ENCODE measurements at places on chromosomes 2 and 18.

DNA sequence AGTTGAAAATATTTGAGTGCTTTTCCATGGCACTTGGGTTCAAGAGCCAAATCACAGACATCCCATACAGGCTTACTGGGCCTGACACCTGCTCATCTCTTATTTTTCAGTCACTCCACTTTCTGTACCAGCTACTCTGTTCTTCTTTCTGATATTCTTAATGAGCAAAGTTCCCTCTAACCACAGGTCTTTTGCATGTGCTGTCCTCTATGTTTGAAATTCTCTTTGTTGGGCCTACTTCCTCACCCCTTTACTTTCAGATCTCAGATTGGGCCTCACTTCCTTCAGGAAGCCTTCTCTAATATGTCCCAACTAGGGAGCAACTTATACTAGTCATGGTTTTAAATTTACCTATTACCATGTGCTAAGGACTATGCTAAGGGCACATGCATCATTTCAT, 81.8 kb upstream of the RBMS1 start:
- no peak for DNase-seq

DNA sequence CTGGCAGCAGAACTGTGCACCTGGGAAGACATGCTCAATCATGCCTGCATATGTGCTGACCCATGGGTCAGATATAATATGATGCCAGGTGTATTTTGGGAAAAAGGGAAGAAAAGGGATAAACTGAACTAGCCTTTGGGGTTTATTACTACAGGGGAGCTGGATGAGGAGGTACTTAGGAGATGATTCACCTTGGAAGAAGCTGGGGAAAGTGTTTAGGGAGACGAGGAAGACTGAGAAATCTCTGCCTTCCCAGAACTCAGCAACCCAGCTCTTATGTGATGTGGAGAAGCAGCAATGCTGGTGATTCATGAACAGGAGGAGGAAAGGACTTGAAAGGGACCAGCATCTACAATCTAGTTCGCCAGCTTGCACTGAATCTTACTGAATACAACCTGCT, 110.2 kb downstream of the BARD1 start:
- DNase-seq, result peak; percentile 10

DNA sequence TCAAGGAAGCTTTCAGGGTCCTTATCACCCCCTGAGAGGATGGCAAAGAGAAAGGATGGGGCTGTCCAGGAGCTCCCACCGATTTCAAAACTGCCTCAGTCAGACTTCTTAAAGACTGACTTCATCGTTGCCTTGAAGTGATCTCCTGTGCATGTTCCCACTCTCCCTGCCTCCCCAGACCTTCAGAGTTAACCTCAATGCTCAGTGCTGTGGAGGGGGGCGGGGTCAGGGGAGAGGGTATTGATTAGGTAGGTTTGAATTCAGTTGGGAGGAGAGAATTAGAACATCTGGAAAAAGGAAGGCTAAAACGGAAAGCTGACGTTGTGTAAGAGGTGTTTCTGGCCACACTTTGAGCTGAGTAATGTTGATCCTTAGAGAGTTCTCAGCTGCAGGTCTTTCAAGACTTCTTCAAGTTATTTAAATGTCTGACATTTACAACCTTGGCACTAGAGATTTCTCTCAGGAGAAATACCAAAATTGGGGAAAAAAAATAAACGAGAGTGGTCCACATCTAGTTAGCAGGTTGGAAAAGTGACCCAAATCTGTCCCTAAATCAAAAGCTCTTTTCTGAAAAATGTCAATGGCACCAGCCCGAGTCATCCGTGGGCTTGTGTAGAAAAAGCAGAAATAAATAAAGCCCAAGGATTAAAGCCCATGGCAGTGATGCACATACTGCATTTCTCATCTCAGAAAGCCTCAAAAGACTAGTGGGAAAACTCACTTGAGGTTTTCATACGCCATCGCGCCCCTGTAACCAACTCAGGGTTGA, 134.7 kb upstream of the EPAS1 start:
- DNase-seq, result no peak

DNA sequence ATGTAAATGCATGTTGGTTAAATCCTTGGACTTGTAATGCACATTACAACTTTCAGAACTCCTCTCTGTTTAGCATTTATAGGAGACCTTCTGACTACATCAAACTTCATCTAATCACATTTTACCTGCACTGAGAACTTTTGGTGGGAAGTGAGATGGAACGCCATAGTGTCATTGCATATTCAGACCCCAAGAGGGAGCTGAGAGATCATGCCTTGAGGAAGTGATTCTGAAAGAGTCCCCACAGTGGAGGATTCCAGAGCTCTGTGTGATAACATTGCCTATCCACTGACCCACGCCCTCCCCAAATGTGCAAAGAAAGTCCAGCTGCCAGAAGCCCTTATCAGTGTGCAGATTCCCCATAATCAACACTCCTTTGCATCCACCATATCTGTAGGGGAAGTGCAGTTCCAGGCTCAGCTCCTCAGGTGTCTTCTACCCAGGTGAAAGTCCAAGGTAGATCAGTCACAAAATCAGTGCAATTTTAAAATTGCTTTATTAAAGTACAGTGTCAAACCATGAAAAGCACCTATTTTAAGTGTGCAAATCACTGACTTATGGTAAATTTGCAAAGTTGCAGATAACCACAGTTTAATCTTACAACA, 212.4 kb downstream of the RPIA start:
- DNase-seq, result peak; percentile 49

DNA sequence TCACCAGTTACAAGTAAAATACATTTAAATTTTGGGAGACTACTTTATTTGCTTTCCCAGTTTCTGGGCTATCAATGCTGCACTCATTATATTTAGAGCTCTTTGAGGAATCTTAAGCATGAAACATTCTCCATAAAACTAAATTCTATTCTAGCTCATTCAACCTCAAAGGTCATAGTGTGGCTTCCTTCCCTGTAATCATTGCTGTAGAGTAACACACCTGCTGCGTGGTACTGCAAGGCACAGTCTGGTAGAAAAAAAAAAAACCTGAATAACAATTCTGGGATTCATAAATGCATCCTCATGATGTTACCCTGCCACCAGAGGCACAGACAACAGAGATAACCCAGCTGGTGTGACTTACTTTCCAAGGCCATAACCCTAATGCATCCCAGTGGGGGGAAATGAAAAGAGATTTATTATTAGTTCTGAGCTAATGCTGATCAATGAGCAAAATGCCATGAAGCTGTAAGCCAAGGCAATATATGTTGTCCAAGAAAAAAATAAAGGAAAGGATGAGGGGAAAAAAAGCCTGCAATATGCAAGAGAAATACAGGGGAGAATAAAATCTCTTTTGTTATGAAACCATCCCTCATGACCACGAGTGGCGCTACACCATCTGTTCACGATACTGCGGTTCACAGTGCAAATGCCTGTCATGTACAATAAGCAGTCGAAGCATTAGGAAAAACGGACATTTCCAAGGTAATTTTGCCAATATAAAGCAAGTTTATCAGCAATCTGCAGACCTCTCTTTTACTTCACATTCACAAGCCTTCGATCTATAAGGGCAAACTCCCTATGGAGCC, 1481.6 kb upstream of the PIK3C3 start:
- DNase-seq, result no peak

DNA sequence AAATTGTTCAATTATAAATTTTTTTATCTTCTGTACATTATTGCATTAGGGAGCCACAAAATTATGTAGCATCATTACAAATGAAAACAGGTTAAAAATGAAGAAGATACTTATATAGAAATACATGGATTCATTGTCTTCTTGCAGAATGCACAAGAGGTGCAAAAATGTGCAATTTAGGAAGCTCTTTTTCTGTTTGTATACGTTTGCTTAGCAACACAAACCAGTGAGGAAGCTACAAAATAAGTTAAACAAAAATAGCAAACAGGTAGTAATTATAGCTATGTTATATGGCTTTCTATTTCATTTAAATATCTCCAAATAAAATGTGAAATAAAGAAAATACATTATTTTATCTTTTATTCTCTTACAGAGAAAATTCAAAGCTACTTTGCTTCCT, 177.6 kb upstream of the SESTD1 start:
- DNase-seq, result no peak

DNA sequence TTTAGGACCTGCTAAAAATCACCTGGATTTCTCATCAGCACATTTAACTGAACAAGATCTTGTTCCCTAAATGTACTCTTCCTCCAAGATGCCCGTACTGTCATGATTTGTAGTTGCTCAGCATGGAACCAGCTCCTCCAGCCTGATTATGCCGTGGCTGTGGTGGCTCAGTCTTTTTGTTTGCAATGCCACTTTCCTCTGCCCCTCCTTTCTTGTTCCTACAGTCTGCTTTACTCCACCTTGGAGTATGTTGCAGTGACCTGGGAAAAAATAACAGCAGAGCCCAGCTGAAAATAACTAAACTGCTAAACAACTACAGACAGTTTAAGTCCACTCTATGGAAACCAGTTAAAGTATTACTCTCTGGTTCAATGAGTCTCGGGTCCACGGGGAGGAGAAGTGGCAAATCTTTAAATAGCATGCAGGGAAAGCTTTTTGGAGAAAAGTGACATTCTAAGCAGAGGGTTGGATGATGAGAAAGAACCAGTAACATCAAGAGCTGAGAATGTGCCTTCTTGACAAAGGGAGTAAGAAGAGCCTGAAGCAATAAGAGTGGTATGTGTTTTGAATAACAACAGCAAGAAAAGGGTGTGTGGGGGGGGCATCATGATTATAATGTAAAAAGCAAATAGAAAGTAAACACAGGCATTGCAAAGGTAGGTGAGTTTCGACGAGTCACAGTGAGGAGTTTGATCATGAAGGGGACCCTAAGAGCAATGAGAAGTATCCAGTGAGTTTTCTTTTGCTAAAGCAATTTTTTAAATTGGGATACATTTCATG, 225.7 kb downstream of the TMX3 start:
- no peak for DNase-seq

DNA sequence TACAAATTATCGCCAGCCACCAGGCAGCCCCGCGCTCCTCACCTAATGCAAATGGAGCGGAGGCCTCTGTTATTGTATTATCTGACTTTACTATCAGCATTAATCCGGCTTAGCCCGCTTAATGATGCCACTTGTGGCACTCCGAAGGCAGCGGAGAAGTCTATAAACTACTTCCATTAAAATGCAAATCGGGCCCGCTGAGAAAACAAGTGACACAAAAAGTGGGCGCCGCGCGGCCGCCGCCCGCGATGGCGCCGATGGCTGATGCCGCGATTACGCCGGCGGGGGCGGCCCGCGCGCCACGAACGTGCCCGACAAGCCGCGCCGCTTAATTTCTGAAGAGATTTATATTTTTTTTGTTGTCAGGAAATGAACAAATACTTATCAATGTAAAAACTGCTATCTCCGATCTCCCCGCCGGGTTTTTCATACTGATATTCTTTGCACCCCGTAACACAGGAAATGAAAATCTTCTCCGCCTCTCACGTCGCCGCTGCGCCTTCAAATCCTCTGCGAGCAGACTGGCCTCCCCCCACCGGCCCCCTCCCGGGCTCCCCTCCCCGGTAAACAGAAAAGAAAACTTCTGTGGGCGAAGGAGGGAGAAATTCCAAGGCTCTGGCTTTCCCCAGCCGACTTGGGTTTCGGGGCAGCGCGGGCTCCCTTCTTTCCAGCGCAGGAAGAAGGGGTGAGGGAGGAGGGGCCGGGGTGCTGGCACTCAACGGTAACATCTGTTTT, 221.8 kb downstream of the INSIG2 start:
- DNase-seq, result peak; percentile 45

DNA sequence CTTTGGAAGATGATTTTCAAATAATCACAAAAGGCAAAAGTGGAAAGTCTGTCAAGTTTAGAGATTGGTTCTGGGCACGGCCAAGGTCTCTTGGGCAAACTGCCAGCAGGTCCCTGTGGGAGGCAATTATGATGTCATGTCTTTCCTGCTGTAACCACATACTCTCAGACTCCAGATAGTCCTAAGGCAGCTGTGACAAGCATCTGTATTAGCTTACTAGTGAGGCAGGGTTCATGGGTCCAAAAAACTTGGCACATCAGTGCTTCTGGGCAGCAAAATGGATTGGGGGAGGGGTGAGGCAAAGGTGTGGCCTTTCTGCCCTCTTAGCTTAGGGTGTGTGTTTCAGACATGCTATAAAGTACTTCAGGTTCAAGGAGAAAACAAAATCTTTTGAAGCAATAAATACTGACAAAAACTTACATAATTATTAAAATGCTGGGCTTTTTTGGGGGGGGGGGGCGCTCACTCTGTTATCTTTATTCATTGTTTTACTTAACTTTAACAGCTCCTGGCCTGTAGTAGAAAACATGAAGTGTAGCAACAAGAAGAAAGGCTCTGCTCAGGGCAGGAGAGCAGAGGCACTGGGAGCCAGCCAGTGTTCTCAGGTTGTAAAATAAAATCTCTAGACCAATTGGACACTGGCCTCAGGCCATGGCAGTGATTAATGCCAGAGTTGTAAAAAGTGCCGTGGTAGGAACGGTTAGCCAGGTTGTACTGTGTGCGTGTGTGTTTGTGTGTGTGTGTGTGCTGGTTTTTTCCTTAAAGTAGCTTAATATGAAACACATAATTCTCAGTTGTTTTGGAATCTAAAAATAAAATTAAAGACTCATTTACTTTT, 14.3 kb upstream of the TANC1 start:
- peak; percentile 94 for DNase-seq

DNA sequence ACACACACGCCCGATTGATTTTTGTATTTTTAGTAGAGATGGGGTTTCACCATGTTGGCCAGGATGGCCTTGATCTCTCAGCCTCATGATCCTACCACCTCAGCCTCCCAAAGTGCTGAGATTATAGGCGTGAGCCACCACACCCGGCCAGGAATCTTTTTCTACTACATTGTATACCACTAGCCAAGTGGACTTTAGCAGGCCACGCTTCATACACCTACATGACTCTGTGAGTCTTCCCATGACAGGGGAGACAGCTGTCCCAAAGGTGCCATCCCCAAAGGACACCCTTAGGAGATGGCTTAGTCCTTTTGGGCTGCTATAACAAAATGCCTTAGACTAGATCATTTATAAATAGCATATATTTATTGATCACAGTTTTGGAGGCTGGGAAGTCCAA, 32.8 kb downstream of the ERMN start:
- no peak for DNase-seq

DNA sequence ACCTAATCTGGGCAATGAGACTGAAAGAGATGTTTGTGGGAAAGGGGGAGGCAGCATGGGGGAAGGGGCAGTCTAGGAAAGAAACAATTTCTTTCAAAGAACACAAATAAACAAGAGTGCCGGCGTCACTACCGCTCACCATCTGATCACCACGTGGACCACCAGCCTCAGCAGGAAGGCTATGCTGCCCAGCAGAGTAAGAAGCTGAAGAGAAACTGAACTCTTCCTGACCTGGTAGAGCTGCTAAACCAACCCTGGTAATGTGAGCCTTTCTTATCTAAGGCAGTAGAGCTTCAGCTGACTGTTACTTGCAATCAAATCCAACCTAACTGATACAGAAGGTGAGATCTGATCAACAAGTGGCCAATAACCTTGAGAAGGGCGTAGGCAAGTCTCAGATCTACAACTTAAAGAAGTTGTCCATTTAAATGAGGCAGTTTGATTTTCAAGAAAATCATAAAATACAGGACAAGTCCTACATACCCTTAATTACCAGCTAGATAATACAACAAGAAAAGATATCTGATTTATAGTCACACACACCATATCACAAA, 44.2 kb upstream of the SPTBN1 start:
- no peak for DNase-seq

GRCh38 chr2:109663721-109664120, 49.6 kb downstream of the SOWAHC start:
- peak; percentile 65 for DNase-seq

GRCh38 chr2:24435391-24436316, 55.4 kb upstream of the NCOA1 start:
- DNase-seq, result no peak

- DNase-seq, result peak; percentile 98
Observed at GRCh38 chr2:121707344-121707919, 29.2 kb downstream of the NIFK start.
